Body of pancreas (tissue), 4 donors: ENCODE measurements at places on chromosomes 7 and 10. TPM values are rescaled to one million over a fixed set of nuclear protein-coding genes. Genes with fewer than 3 reads are reported as not detected.

The TAF5 gene
- 5.7 TPM for total RNA-seq

The SLC39A12 gene
- total RNA-seq: not detected

DNA sequence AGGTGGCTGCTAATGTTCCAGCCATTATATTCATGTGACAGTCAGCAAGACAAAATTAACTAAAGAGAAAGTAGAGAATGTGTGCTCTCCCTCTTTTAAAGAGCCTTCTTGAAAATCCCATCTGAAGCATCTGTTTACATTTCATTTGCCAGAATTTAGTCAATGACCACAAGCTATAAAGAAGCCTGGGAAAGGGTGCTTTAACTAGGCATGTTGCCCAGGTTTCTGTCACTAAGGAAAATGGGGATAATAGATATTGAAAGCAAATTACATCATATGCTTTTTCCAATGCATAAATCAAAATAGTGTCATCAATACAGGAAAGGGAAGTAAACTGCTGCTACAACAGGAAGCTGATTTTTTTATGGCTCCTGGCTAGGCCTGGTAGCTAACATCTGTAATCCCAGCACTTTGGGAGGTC is 67.7 kb downstream of the ELAPOR2 start:
- no peak for DNase-seq

The SPDYE5 gene
- total RNA-seq: not detected

DNA sequence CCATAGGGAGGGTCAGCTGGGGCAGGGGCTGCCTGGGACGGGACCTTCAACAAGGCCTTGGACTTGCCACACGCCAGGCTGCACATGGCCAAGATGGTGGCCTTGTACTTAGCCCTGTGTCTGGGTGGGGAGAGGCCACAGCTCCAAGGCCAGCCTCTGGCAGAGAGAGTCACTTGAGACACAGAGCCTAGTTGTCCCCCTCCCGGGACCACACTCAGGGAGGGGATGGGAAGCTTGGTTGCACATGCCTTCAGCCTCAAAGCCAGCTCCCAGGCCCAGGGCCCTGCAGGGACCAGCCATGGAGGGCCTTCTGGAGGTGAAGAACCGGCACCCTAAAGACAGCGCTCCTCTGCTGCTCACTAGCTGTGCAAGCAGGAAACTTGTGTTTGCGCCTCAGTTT is 16.7 kb downstream of the MMRN2 start:
- no peak for DNase-seq

DNA sequence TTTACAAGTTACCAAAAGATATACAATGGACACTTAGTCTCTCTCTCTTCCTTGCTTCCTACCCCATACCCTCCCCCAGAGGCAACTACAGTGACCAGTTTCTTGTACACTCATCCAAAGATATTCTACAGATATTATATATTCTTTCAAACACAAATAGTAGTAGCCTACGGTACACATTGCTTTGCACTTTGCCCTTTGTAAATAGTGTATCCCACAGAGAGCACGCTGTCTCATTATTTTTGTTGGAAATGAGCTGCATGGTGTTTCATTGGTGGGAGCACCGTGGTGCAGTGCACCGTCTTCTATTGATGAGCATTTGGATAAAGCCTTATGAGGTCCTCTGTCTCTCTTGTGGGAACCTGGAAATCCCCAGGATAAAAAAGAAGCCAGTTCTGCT is 24.2 kb downstream of the STRA8 start:
- DNase-seq: no peak

DNA sequence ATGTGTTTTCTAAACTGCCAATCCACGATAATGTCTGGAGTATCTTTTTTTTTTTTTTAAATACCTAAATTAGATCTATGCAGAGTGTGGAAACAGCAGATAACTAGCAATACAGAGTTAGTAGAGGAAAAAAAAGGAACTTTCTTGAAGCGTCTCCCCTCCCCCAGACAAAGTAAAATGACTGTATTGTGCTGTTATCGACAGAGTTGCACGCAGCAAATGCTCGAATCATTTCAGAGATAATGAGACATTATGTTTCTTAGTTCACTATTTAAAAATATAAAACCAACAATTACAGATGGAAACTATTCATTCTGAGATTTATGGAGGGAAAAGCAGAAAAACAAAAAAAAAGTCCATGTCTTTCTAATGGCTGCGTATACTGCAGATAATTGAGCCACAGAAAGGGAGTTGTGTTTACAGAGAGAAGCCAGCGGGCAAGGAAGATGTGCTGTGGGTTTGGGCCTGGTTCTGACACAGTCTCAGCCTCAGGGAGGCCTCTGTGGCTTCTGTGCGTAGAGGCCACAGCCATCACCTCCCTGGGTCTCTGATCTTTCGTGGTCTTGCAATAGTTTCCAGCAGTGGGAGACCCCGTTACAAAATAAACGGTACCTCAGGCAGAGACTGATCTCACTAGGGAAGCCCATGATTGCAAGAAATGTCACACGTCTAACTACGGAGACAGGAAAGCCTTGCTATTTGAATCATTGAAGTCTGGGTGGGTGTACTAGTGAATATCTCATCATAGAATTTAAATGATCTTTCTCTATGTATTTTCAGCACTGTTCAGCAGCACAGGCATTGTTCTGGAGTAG is 19.1 kb upstream of the KLF6 start:
- no peak for DNase-seq

The CALML5 gene
- not detected for total RNA-seq

The TSPAN12 gene
- 9.9 TPM for total RNA-seq

DNA sequence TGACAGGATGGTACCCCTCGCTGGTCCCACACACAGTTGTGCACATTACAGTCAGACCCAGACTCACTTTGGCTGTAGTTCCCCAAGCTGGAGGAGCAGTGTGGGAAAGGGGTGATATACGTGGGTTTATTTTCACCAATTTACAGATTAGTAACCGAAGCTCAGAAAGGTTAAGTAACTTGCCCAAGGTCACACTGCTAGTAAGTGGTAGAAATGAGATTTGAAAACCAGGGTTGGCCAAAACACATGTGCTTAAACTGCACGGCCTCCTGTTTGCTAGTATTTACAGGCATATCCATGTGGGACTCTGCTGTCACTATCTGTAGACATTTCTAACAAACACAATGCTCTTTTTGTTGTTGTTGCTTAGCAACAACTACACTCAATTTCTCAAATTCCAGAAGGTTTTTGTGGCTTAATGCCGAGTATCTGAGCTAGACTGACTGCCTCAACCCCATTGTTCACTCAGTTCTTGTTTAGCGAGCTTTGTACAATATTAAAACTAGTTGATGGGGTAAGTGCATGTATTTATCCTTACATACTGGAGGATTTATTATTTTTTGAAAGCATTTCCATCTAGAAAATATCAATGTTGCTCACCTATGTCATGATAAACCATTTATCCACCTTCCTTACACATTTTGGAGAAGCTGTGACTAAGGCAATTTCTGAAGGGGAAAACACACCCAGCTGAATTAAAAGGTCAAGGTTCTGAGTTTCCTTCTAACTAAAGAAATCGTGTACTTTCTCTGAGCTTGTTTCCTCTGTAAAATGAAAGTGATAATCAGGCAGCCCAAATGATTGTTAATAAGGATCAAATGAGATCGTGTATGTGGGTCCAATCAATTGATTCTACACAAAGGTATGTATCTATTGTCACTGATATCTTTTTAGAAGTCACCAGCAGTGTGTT is 5.3 kb upstream of the TMEM139 start:
- DNase-seq: no peak

GRCh38 chr7:46566097-46566774 is 645.2 kb upstream of the IGFBP3 start:
- no peak for DNase-seq

The TYW1B gene
- total RNA-seq: 5.7 TPM

DNA sequence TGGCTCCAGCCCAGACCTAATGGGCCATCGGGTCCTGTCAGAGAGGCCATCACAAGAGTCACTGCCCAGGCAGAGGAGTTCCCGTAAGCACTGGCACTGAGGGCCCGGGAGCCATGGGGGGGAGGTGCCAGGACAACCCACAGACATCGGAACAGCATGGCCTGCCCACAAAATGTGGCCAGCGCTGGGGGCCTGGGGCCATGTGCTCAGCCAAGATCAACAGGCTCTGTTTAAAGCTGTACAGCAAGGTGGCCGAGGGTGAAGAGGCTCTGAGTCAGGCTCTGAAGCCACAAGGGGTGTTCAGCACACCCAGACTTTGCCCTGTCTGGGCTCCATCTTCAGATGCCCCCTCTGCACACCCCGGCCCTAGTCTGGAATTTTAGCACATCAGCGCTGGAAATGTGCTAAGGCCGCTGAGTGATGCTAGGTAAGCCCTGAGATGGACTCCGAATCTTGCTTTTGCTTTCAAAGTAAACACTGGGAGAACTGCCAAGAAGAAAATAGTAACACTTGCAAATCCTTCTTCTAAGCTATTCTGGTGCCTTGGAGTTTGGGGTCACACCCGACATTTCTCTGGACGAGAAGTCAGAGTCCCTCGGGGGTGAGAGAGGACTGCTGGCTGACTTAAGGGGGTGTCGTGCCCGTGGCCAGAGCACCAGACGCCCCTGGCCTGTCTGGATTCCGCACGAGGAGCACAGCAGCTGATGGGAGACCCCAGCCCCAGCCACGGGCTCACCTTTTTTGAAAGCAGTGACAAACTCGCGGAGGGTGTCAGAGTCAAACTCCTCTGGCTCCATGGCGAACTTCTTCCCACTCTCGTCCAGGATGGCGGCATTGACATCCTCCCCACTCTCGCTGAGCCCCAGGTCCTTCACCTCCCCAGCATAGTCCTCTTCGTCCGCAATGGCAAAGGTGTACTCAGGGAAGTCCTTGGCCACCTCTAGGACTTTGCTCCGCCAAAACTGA is 23.6 kb downstream of the PDIA4 start:
- no peak for DNase-seq
